ENCODE measurements at places on chromosomes 3 and 15.

- DNase-seq = no peak
Measured at GRCh38 chr3:37903734-37904133, 42.1 kb downstream of the CTDSPL start.

DNA sequence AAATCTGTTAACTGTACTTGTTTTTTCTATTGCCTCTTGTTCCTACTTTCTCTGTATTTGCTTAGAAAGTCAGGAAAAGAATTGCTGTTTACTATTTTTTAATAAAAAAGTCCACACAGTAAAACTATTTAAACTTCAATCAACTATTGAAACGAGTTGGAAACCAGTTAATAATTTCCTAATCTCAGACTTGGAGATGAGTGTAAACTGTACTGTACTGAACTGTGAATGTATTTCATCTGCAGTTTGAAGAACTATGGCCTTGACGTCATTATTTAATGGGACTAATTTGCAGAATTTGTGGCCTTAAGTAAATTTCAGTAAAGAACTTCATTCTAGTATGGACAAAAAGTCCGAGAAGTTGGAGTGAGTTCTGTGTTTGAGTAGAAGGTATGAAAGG lies 89.1 kb downstream of the LRRC28 start:
- no peak for DNase-seq

- DNase-seq = no peak
Measured at GRCh38 chr3:143000528-143000927, 842 bp upstream of the U2SURP start.

- no peak for DNase-seq
Measured at GRCh38 chr3:176814285-176814684, 383.0 kb downstream of the TBL1XR1 start.

GRCh38 chr15:85872125-85872524 lies 77.4 kb upstream of the KLHL25 start:
- DNase-seq = no peak

DNA sequence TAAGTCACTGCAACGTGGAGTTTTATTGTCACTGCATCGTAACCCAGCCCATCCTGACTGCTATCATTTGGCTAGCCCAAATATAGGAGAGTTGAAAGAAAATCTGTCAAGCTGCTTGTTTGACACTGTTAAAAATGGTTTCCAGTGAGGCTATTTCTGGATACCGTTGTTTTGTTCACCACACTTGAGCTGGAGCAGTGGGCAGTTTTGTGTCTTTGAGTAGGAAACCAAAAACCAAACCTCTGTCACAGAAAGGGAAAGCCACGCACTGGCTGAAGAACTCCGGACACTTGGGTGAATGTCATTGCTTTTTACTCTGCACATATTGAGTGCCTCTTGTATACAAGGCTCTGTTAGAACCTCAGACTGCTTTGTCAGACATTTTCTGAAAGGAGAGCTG lies 446.4 kb upstream of the CFAP20DC start:
- DNase-seq = no peak

DNA sequence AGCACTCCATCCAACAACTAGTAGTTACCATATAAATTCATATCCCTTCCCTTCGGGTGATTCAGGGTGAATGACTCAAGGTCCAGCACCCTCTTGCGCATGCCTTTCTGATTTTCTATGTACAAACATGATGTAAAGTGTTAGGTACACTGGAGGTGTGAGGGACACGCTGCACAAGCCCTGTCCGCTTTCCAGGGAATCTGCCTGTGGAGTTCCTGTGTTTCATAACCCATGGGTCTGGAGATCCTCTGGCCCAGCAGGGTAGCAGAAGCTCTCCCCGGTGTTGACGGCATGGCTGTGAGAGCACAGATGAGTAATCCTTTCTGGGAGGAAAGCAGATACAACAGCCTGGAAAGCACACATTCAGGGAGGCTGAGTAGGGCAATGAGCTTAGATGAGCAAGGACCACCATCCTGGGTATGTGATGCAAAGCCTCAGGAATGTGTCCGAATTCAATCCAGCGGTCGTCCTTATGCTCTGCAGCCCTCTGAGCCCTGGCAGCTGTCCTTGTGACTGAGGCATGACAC lies 142.9 kb upstream of the TP63 start:
- no peak for DNase-seq

GRCh38 chr3:118809696-118810498 lies 224.7 kb downstream of the IGSF11 start:
- no peak for DNase-seq

DNA sequence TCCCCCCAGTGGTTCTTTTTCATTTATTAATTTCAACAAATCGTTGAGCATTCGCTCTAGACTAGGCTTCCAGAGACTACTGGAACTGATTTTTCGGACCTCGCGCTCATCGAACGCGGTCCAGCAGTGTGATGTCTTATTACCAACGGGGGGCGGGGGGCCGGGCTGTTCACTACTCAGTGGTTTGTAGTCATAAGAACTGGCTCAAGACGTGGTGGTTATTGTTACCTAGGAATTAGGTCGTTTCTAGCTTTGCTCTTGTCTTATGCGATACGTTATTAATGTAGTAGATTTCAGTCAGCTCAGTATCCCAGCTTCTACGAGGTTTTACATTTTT lies 858 bp downstream of the RBM5 start:
- DNase-seq = no peak

DNA sequence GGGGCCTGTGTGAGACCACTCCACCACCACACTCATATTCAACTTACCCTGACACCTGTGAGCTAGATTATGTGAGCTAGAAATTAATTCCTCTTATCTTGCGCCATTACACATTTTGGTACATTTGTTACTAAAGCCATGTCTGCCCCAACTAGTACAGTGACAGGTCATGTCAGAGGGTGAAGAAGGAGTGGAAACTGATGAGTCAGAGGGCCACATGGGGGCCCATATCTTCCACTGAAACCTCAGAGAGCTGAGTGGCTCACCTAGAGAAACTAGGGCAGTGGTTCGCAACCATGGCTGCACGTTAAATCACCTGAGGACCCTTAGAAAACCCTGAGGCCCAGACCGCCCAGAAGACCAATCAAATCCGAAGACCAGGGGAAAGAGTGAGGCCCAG lies 15.7 kb upstream of the MEF2A start:
- peak; percentile 16 for DNase-seq

- no peak for DNase-seq
Measured at GRCh38 chr3:35921718-35922117, 282.4 kb downstream of the ARPP21 start.

DNA sequence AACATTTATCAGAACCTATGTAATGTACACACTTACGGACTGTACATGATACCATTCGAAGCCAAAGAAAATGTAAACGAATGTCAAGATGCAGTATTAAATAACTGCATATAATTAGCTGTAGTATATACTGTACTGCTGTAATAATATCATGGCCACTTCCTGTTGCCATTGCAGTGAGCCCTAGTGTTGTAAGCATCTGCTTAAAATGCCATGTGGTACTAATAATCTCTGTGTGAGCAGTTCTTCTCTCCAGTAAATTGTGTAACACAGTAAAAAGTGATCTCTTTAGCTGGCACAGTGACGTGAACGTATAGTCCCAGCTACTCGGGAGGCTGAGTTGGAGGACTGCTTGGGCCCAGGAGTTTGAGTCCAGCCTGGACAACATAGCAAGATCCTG lies 8.6 kb downstream of the SPG11 start:
- no peak for DNase-seq

GRCh38 chr15:29270169-29270955 lies 740 bp upstream of the NSMCE3 start:
- DNase-seq = no peak

GRCh38 chr3:157527131-157527881 lies 24.1 kb upstream of the VEPH1 start:
- no peak for DNase-seq

- no peak for DNase-seq
Measured at GRCh38 chr3:140559546-140559945, 118.3 kb upstream of the TRIM42 start.

- no peak for DNase-seq
Measured at GRCh38 chr3:196195664-196196265, 15.4 kb downstream of the ZDHHC19 start.

GRCh38 chr3:64552160-64552559 lies 135.6 kb downstream of the ADAMTS9 start:
- DNase-seq = no peak

DNA sequence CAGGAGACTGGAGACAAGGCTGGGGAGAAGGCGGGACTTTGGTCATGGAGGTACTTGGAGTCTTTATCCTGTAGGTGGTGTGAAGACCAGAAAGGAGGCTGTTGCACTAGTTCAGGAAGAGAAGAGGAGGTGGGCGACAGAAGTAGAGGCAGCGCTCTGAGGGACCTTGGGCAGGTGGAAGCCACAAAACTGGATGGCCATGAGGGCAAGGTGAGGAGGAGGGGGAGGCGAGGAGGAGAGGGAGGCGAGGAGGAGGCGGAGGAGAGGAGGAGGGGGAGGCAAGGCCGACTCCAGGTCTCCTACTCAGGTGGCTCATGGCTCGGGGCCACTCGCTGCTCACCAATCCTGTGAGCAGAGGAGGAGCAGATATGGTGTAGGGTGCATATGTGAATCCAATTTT lies 125.6 kb downstream of the RPLP1 start:
- DNase-seq = no peak

GRCh38 chr3:179719048-179719734 lies 66.4 kb downstream of the USP13 start:
- DNase-seq = no peak

GRCh38 chr3:148408667-148409066 lies 289.0 kb upstream of the AGTR1 start:
- no peak for DNase-seq

DNA sequence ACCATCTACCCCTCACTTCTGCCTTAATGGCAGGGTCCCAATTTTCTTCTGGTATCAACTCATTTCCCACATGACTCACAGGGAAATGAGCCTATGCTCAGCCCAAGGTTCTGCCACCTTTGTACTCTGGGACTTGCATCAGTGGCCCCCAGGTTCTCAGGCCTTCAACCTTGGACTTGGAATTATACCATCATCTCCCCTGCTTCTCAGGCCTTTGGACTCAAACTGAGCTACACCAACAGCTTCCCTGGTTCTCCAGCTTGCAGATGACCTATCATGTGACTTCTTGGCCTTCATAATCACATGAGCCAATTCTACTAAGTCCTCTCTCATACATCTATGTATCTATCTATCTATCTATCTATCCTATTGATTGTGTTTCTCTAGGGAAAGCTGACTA lies 149.5 kb downstream of the PLCH1 start:
- DNase-seq = no peak

GRCh38 chr3:100376301-100376700 lies 24.6 kb downstream of the TOMM70 start:
- DNase-seq = no peak

GRCh38 chr3:115982108-115982507 lies 358.8 kb downstream of the GAP43 start:
- DNase-seq = no peak

- DNase-seq = no peak
Measured at GRCh38 chr3:48521635-48522034, 17.7 kb upstream of the SHISA5 start.

- DNase-seq = no peak
Measured at GRCh38 chr3:107412376-107412775, 35.1 kb downstream of the CCDC54 start.

DNA sequence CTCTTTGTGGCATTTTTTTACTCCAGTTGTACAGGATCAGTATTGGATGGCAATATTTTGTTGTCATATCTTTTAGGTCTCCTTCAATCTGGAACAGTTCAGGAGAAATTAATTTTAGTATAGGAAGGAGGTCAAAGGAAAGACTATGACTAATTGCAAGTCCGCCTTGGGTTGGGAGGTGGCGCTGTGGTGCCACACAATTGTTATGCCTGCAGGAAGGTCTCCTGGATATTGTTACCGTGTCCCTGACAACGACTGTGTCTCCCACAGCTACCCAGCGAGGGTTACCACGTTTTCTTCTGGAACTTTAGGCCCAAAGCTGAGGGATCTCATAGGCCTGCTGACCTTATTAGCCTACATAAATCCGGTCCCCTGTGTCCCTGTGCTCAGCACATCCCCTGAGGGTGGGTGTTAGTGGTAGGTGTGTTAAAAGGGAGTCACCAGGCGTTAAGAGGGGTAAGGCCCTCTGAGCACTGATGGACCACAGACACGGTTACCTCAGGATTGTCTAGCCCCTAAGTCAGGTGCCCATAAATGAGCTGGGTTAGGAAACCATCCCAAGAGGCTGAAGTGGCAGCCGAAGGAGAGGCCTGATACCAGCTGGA lies 31.5 kb downstream of the KCNAB1 start:
- DNase-seq = peak; percentile 62

DNA sequence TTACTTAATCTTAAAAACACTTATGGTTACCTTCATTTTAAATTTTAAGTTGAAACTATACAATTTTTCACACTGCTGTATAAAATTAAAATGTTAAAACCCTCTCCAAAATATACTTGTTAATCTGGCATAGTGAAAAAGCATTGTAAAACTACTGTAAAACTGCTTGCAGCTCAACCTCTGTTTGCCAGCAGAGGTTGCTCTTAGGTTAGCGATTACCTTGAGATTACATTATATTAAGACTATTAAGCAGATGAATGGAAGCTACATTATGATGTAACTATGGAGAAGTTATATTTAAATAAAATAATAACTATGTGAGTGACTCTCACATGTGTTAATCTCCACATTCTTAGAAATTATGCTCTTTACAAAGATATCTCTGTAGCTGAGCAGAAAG lies 143.6 kb upstream of the SLITRK3 start:
- DNase-seq = no peak

DNA sequence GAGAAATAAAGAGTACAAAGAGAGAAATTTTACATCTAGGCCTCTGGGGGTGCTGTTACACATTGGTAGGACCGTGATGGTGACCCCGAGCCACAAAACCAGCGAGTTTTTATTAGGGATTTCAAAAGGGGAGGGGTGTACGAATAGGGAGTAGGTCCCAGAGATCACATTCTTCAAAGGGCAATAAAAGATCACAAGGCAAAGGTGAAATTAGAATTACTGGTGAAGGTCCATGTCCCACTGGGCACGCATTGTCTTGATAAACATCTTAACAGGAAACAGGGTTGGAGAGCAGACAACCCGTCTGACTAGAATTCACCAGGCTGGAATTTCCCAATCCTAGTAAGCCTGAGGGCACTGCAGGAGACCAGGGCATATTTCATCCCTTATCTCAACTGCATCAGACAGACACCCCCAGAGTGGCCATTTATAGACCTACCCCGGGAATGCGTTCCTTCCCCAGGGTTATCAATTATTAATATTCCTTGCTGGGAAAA lies 4.3 kb downstream of the IRAK2 start:
- no peak for DNase-seq

DNA sequence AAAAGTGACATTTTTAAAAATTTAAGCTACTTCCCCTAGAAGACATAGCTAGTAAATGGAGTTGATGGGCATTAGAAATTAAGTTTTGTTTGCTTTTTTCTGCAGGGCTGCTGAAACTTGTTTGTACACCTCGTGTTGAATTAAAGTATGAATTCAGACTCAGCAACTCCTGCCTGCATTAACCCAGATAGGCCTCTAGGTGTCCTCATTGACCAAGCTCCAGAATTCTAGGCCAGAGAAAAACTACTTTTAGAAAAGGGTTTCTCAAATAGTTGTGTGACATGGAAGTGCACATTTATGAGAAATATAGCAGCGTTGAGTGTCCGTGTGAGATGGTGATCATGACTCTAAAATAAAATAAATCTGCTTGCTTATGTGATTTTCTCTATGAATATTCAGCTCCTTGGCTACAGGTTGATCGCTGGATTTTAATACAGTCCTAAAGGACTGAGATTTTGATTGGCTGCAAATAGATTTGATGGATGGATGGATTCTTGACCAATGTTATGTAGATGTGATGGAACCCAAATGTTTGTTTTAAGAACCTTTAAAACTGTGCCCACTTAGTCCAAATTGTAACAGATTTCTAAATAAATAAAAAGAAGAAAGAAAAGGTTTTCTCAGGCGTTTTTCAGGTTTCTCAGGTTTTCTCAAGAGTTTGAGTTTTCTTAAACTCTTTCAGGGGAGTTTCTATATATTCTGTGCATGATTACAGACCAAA lies 39.4 kb upstream of the LMOD3 start:
- no peak for DNase-seq

GRCh38 chr3:136932978-136933772 lies 24.6 kb upstream of the IL20RB start:
- no peak for DNase-seq
